ENCODE measurements at places on chromosomes 2 and 18. TPM values are rescaled to one million over a fixed set of nuclear protein-coding genes. Genes with fewer than 3 reads are reported as not detected.

Gene CABYR
- polyA plus RNA-seq: 4.5 TPM

DNA sequence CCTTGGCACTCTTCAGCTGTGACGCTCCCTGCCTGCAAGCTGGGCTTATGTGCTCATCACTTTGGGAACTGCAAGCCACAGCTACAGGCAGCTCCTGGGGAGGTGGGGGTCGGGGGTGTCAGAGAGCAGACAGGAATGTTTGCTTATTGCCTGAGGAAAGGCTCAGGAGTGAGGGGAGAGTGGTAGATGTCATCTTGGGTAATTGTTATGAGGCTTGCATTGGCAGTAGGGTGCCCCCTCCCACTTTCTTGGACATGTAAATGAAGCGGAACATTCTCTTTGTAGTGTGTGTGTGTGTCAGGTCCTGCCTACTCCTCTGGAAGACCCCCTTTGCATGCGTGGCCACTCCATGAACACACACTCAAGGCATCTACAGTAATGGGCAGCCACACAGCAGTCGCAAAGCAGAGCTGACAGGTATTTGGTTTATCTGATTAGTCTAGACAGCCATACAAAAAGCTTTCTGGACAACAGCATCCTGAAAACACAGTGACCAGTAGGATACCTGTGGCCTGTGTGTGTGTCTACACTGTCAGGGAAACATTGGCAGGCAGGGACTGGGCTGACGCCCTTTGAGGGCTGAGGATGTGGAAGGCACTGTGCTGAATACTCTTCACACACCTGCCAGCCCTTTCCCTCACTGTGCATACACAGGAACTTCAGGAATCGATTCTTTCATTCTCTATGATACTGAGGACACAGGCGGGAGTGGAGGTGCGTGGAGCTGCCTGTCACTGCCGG, 17.1 kb upstream of the MC2R start:
- no peak for DNase-seq

DNA sequence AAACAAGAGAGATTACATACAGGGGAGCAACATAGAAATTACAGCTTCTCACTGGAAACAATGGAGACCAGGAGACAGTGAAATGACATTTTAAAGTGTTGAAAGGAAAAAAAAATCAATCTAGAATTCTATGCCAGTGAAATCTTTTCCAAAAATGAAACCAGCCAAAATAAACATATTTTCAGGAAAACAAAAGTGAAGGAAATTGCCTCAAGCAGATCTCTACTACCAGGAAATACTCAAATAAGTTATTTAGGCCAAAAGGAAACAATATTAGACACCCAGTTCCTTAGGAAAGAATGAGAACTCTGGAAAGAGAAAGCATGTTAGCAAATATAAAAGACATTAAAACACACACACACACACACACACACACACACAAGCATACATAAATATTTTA, 339.9 kb upstream of the NCKAP5 start:
- DNase-seq: no peak

- no peak for DNase-seq
Measured at GRCh38 chr18:8962855-8963635, 139.5 kb upstream of the NDUFV2 start.

GRCh38 chr2:186384226-186384625, 101.8 kb upstream of the ZC3H15 start:
- DNase-seq: no peak
